ENCODE measurements at places on chromosomes 5 and 9.

GRCh38 chr5:179436321-179437122 is 91.3 kb upstream of the ADAMTS2 start:
- no peak for DNase-seq

- no peak for DNase-seq
Measured at GRCh38 chr5:165504674-165505073, 1999.3 kb downstream of the MAT2B start.

DNA sequence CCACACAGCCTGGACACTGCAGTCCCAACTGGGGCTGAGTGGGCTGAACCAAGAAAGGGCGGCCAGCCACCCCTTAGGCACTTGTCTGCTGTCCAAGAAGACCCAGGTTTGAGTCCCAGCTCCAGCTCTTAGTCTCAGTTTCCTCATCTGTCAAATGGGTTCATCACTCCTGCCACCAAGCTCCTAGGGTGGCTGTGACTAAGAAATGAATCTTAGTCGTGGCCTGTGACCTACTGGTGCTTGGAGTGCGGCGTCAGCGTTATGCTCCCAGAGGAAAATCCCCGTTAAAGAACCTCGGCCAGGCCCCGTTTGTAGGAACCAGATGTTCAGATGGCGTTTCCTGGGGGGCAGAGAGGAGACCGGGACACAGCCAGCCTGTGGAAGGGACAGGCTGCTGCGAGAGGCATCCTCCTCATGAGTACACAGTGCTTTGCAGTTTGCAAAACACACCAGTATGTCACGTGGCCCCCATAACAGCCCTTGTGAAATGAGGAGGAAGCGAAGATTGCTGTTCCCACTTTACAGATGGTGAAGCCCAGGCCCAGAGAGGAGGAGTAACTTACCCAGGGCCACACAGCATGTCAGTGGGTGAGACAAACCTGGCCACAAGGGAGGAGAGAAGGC is 3.3 kb downstream of the FIBCD1 start:
- no peak for DNase-seq

GRCh38 chr9:21528123-21528808 is 46.2 kb upstream of the IFNE start:
- no peak for DNase-seq

- no peak for DNase-seq
Measured at GRCh38 chr5:127072861-127073846, at the start of gene C5orf63. Gene C5orf63, minus strand, starts transcription at chr5:127073502. Its CDS starts 14,507 bp downstream, at chr5:127058995.

DNA sequence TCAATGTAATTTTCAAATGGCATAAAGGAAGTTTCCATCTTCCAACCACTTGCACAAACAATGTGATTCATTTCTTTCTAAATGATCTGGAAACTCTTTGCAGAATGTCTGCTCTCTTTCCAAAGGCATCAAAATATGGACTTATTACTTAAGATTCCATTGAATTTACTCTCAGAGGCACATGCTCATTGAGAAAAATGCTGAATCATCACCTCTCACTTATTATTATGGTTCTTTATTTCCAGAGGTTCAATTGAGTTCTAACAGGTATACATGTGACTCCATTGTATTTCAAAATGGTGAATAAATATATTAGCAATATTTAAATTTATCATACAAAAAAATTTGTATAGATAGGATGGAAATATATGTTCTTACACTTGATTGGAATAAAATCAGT is 1140.6 kb downstream of the EFNA5 start:
- no peak for DNase-seq

DNA sequence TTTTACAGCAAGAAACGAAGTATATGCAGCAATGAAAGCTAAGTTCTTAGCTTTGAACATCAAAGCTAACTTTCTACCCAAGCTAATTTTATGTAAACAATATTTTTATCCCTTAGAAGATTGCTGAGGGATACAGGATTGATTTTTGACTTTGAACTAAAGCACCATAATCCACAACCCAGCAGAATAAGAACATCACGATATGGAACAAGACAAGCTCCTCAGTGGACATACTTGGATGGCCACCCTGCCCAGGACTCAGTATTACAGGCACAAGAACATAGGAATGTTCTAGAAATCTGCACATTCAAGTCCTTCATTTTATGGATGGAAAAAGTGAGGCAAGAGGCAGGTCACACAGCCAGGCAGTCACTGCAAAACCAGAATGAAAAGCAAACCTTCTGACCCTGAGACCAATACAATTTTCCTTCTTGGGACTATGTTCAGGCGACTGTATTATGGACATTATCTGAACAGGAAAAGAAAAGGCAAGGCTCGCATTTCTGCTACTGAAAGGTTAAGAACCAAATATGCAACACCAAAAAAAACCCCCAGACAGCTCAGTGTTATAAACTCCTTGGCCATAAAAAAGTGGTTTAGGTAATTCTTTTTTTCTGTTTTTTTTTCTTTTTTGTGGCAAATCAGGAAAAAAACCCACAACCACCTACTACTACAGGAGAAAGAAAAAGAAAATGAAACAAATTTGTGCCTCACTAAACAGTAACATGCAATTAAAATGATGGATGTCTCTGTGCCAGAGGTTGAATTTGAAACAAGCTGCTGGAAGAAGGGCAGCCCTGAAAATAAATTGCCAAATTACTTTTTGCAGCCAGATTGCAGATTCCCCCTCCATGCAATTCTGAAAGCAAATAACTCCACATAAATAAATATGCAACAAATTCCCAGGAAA is 25.4 kb downstream of the EPB41L4B start:
- DNase-seq: no peak

- no peak for DNase-seq
Measured at GRCh38 chr5:113692891-113693457, 179.5 kb downstream of the YTHDC2 start.

DNA sequence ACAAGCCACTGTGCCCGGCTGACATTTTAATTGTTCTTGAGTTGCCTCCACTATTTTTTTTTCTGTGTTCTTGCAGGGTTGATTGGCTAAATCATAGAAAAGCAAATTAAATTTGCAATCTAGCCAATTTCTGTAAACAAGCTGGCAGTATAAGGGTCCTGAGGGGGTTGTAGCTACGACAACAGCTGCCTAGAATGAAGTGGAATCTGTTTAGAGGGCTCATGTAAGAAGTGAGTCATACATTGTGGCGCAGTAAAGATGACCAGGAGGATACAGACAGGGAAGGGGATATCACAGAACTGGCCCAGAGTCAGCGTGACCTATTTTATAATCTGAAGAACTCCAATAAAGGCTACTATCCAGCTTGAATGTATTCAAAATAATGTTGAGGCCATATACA is 82.2 kb upstream of the TLE1 start:
- DNase-seq: peak; percentile 84

- no peak for DNase-seq
Measured at GRCh38 chr5:944992-945685, 52.5 kb downstream of the TRIP13 start.

All from COLO829 (cell line).